ENCODE measurements at places on chromosomes 1 and 21. TPM values are rescaled to one million over a fixed set of nuclear protein-coding genes. Genes with fewer than 3 reads are reported as not detected.
A peak's percentile ranks its signal among the peaks of the same experiment; 100 is the strongest.

The VHLL gene
- not detected for total RNA-seq

The MIXL1 gene
- not detected for total RNA-seq

- peak; percentile 41 for DNase-seq
Observed at GRCh38 chr21:33643658-33644311, 1.5 kb downstream of the ITSN1 start.

GRCh38 chr1:16965486-16966067 is 14.8 kb downstream of the MFAP2 start:
- DNase-seq, result no peak

GRCh38 chr1:63012339-63012738 is 228.4 kb downstream of the ATG4C start:
- DNase-seq, result peak; percentile 7

- no peak for DNase-seq
Observed at GRCh38 chr1:192896376-192896775, 87.5 kb downstream of the RGS2 start.

DNA sequence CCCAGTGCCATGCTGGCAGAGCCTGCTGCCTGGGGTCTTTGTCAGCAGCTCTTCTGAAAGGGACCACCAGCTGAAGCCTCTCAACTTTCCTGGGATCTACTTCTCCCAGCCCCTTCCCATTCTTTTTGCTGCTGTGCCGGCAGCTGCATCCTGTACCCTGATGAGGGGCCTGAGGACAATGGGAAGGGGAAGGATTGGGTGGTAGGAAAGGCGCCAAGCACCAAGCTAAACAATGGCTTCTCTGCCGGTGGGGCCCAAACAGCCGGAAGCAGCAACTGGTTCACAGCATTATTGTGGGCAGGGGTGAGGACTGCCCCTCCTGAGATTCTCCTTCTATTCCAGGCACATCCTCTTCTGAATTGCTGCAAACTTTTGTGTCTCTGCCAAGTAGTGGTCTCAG is 5.0 kb upstream of the EFCAB14 start:
- no peak for DNase-seq

DNA sequence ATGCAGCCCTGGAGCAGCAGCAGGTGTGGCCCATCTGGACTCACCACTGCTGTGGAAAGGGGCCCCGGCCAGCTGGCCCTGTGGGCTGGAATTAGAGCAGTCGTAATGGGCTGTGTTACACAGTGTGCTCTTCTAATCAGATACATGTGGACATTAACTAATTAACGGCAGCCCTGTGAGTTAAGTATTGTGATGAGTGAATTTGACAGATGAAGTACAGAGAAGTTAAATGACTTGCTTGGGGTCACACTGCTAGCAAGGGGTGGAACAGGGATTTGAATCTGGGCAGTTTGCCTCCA is 58.6 kb downstream of the MDM4 start:
- peak; percentile 83 for DNase-seq

- no peak for DNase-seq
Observed at GRCh38 chr1:239772446-239772845, 319.2 kb upstream of the FMN2 start.

DNA sequence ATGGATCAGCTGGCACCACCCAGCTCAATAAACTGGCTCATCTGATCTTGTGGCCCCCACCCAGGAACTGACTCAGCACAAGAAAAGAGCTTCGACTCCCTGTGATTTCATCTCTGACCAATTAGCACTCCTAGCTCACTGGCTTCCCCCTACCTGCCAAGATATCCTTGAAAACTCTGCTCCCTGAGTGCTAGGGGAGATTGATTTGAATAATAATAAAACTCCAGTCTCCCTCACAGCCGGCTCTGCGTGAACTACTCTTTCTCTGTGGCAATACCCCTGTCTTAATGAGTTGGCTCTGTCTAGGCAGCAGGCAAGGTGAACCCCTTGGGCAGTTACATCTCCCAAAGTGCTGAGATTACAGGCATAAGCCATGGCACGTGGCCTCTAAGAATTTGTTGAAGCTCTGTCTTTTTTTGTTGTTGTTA is 11.8 kb upstream of the RHBDL2 start:
- no peak for DNase-seq

GRCh38 chr1:202888221-202888530 is 773 bp downstream of the RABIF start:
- DNase-seq, result no peak

- DNase-seq, result no peak
Observed at GRCh38 chr1:183093786-183094298, 70.6 kb downstream of the LAMC1 start.
